ENCODE measurements at places on chromosomes 2 and 18.

DNA sequence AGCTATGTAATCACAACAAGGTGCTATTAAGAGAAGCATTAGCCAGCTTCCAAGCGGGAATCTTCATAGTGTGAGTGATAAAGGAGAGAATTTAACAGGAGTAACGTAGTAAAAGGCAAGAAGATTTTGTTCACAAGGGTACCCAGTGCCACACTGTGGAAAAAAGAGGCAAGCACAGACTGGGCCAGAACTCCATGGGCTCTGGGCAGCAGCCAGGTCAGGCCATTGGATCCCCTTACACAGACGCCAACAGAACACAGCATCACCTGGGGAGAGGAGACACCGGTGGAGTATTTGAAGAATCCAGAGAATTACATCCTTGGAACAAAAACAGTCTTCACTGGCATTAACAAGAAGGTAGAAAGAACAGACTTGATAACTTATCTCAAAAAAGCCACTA is 21.2 kb downstream of the AMER3 start:
- no peak for DNase-seq

- no peak for DNase-seq
These were observed 951.7 kb upstream of the CNTNAP5 start for GRCh38 chr2:123073371-123073770.

DNA sequence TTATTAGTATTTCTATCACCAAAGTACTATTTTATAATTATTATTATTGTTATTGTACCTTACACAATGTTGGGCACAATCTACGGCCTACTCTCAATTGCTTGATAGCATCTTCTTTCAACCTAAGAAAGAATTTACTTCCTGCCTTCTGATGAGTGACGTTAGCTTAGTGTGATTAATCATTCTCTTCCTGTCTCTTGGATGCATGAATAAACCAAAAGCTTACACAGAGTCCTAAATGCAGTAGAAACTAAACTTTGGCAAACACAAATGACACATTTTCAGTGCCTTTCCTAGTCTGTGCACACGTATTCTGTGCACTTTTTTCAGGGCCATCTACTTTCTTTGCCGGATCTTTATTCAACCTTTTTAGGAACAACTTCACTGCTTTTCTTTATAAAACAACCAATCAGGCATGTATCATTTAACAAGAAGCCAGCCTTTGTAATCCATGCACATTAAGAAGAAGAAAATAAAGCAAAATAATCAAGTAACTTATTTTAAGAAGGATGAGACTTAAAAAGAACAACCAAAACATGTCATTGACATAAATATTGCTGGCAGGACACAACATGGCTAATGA is 19.1 kb downstream of the TRAK2 start:
- peak; percentile 56 for DNase-seq

- DNase-seq = no peak
These were observed 300.7 kb downstream of the TCF4 start for GRCh38 chr18:55287149-55287806.

DNA sequence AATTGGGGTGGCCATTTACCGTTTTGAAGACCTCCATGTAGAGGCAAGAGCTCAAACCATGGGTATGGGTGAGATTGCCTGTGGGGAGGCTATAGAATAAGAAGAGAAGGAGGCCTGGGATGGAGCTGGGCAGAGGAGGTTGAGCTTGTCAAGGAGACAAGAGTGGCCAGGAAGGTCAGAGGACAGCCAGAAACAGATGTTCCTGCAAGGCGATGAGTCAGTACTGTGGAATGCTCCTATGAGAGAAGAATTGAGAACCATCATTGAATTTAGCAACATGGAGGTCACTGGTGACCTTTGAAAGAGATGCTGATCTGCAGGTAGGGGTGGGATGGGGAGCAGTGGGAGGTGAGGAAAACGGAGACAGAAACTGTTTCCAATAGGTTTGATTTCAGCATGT is 3.5 kb downstream of the ACSL3 start:
- no peak for DNase-seq

DNA sequence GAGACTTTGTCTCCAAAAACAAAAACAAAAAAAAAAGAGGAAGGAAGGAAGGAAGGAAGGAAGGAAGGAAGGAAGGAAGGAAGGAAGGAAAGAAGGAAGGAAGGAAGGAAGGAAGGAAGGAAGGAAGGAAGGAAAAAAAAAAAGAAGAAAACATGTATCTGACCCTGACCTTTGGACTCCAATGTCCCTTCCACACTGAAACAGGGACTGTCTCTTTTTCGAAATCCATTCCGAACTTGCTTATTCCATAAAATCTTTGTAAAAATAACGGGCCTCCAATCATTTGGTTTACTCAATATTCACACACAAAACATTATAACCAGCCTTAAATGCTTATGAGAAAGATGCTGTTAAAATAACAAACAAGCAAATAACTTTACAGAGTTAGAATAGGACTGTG is 225.7 kb downstream of the TCF4 start:
- no peak for DNase-seq

DNA sequence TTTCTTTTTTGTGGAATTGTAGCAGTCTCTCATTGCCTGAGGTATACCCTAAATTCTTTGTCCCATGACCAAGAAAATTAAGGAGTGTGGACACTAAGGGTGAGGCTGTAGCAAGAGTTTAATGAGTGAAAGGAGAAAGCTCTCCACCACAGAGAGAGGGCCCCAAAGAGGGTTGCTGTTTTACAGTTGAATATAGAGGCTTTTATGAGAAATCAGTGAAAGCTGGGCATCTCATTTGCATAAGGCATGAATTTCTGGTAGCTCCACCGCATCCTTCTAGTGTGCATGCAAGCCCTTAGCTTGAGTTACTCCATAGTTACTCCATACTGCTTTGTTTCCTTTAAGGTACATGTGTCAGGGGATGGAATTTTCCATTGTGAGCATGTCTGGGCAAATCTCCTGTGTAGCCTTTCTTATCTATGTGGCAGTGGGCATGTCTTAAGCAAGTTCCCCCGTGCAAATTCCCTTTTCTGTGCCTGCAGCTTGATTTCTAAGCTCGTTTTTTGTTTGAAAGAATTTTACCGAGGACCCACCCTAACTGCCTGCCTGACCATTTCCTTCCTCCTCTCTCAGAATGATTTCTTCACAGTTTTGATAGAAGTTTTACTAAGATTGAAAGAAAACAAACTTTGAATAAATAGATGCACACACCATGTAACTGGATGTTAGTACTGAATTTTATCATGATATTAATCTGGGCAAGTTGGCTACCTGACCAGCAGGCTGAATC is 218.9 kb downstream of the PARD3B start:
- DNase-seq = no peak

DNA sequence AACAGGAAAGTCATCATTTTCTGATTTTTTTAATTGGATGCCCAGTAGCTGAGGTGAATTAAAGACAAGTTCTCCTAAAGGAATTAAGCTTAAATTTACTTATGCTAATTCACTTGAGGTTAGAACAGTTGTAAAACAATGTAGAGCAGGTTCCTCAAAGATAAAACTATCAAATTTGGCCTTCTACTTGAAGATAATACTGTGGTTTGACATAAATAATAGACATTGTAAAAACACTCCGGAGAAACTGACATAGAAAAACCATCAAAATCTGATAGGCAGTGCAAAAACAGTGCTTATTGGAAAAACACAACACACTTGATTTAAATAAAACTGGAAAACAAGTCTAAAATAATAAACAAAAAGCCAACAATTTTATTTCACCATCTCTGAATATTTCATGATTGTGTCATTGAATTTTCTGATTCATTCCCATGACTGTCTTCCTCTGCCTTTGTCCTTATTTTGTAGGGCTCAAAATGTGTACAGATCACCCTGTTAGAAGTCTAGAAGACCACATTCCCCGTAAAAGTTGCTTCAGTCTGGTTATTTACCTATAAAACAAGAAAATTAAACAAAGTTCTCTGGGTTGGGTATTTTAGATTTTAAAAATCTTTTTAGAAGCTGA is 28.3 kb upstream of the SLC40A1 start:
- DNase-seq = no peak

DNA sequence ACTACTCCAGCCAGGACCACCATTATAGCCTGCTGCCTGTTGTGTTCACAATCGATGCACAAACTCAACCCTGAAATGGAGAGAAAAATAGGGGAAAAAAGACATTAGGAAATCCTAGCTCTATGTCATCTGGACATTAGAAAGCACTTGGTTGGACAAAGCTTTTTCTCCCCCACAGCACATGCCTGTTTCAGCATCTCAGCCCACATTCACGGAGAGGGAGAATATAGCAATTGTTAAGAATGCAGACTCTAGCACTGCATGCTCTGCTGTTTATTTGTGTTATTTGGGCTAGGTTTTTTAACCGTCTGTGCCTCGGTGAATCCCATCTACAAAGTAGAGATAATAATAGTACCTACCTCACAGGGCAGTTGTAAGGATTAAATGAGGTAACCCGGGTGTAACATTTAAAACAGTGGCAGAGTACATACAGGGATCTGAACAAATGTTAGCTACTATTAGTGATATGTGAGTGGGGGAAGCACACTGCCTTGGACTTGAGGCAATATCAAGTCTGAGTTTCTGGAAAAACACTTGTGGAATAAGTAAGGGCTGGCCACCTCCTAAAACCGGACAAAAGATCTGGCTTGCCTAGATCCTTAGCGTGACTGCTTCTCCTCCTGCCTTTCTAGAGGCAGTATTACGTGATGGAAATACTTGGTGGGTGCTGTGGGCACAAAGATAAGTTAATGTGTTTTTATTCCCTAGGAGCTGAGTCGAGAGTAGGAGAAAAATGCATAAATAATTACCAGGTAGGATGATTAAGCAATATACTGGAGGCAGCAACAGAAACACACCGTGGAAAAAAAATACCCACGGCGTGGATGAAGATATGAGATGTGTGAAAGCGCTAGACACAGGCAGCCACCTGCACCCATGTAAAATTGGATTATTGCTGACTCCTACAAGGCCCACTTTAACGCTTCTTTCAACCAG is 1.0 kb upstream of the PPP1CB start:
- DNase-seq = peak; percentile 29

DNA sequence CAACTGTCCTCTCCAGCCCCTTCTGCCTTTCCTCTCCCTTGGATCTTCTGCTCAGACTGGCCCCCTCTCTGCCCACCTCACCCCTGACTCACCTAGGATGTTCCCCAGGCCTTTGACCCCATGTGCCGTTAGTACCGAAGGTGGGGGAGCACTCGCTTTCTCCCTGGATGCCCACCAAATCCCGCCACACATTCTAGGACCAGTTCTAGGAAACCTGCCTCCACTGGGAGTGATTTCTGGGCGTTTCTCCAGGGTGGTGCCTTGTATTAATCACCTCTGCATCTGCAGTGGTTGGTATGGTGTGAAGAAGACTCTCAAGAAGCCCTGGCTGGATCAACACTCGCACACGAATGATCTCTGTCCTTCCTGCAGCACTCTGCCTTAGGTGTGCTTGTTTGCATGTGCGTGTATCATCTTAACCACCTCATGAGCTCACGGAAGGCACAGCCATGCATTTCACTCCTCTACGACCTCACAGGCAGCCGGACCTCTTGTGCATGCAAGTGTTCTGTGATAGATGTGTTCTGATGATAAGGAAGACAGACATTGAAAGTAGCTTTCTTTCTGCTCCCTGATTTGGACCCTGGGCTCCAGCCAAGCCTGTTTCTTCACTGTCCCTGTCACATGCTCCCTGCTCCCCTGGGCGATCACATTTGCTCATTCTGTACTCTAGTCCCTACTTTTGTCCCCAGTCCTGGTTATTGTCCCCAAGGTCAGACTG is 69.4 kb downstream of the LIPG start:
- DNase-seq = no peak

DNA sequence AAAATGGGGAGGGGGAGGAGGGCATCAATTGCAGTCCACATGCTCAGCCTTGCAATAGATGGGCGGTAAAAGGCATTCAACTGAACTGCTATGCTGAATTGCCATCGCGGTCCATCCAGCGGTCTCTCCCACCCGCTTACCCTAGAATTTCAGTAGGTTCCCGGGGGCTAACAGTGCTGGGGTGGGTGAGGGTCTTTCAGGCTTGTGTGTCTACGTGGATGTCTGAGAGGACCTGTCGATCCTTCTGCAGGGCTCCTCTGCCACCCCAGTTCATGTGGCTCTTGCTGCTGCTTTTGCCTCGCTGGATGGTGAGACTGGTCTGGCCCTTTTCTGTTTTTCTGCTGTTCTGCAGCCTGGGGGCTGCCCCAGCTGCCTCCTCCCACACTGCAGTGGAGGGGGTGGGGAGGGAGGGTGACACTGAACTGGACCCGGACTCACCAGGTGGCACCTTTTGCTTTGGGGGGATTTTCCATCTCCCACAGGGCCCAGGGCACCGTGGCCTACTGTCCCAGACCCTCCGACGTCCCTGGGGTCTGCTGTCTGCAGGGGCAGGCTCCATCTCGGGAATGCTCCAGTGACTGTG is 14.1 kb downstream of the ACKR3 start:
- no peak for DNase-seq

DNA sequence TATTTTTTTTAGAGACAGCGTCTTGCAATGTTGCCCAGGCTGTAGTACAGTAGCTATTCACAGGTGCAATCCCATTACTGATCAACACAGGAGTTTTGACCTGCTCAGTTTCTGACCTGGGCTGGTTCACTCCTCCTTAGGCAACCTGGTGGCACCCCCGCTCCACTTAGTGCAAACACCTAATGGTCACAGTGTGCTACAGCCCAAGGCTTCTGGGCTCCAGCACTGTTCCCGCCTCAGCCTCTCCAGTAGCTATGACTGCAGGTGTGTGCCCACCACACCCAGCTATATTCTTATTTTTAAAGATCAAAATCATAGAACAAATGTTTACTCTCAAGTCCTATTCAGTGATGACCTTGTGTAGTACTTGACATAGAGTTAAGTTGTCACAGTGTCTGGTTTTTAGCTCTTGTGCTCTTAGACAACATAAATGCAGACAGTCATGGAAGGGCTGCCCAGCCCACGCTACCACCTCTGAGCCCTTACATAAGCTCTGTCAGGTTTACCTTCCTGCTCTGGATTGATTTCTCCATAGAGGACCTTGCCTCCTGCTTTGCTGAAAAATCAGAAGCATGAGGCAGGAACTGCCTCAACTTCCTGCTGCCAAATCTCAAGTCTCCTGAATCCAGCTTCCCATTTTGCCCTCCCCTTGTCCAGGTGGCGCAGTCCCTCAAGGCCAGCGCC is 82.2 kb upstream of the SLC1A4 start:
- DNase-seq = no peak

DNA sequence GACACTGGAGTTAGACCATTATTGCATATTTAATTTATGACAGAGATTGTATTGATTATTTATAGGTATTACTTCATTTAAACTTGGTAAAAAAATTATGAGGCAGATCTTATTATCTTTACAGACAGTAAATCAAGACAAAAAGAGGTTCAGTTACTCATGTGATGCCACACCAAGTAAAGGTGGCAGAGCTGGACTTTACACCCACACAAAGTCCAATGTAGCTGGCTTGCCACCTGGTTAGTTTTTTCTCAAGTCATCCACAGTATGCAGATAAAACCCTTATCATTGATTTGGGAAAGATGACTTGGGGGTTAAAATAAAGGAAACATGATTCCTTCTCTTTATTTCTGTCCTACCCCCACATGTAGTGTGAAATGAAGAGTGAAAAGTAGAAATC is 137.2 kb downstream of the CNTNAP5 start:
- DNase-seq = no peak

DNA sequence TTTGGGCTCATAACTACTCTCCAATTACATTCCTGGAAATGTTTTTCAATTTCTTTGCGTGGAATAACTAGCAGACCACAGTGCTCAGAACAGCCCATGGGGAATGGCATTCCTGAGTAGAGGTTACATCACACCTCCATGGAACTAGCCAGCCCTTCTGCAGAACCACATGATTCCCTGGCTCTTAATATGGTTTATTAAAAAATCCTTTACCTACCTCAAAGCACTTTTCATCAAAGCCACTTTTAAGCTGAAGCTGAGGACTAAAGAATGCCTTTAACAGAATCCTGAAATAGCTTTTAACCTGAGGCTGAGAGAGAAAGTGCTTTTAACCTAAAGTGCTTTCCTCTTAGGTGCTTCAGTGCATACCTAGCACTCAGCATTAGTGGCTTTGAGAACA is 376.3 kb downstream of the ARHGAP15 start:
- DNase-seq = no peak

Data from activated CD4-positive, alpha-beta T cell treated with anti-CD3 and anti-CD28 coated beads, Interleukin-2, Interleukin-4, amounts not matched to agents 100 ng/mL and 50 ng/mL, durations not matched to agents 16 hours and 8 hours (primary cell).